Activated T-helper 2 cell treated with anti-CD3 and anti-CD28 coated beads, Interferon-gamma antibody, Interleukin-2, Interleukin-4, amounts not matched to agents 10 μg/mL and 5 μg/mL and 100 μg/mL, durations not matched to agents 14 hours and 24 hours and 36 hours (primary cell): ENCODE measurements at places on chromosomes 2 and 18.

DNA sequence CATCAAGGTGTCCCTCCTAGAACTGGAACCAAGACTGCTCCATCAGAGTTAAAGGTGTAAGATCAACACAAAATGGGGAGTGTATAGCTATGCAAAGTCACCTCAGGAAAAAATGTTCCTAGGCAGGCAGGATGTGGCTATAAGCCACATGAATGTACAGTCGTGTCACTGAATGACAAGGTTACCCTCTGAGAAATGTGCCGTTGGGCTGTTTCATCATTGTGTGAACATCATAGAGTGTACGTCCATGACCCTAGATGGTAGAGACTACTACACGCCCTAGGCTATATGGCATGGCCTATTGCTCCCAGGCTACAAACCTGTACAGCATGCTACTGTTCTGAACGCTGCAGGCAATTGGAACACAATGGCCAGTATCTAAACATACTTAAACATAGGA, 24.5 kb downstream of the TYMS start:
- peak overlapping the region; percentile 90 for H3K27ac ChIP-seq
- peak; percentile 72 for DNase-seq
- peaks cover 79% of the 10 kb centered on the region for H3K36me3 ChIP-seq
- H3K27me3 ChIP-seq: no peaks in the 10 kb centered on the region
- peaks cover 29% of the 10 kb centered on the region for H3K4me1 ChIP-seq

DNA sequence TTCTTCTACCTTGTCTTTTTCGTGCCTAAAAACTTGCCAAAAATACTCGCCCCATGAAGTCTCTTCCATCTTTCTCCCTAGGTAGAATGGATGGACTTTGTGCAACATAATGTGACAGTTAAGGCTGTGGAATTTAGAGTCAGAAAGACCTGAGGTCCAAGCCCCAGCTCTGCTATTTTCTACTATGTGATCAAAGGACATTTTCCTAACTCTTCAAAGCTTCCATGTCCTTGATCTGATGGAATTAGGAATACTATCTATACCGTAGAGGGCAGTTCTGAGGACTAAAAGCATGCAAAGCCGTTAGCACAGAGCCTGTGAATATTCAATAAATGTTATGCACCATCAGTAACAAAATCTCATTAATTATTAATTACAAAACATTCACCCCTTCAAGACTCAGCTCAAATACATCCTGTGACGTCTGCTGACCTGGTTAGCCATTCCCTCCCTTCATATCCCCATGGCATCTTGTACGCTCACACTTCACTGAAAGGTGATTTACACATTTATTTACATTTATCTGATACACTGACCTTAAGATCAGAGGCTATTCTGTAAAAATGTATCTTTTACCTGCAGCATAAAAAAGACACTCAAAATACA, 15.1 kb downstream of the IWS1 start:
- H3K36me3 ChIP-seq: peaks cover 61% of the 10 kb centered on the region
- H3K4me3 ChIP-seq: no peak overlapping the region
- H3K27ac ChIP-seq: no peak overlapping the region
- DNase-seq: no peak
- no peaks in the 10 kb centered on the region for H3K27me3 ChIP-seq

- no peaks in the 10 kb centered on the region for H3K27me3 ChIP-seq
- H3K27ac ChIP-seq: no peak overlapping the region
- H3K4me1 ChIP-seq: no peaks in the 10 kb centered on the region
- no peaks in the 10 kb centered on the region for H3K36me3 ChIP-seq
- H3K4me3 ChIP-seq: no peak overlapping the region
Observed at GRCh38 chr2:52880872-52881271, 886.7 kb upstream of the CHAC2 start.

- no peaks in the 10 kb centered on the region for H3K27me3 ChIP-seq
- no peak overlapping the region for H3K27ac ChIP-seq
- no peak for DNase-seq
- H3K36me3 ChIP-seq: no peaks in the 10 kb centered on the region
- no peak overlapping the region for H3K4me3 ChIP-seq
Observed at GRCh38 chr18:50454387-50454988, 79.6 kb downstream of the SKA1 start.

DNA sequence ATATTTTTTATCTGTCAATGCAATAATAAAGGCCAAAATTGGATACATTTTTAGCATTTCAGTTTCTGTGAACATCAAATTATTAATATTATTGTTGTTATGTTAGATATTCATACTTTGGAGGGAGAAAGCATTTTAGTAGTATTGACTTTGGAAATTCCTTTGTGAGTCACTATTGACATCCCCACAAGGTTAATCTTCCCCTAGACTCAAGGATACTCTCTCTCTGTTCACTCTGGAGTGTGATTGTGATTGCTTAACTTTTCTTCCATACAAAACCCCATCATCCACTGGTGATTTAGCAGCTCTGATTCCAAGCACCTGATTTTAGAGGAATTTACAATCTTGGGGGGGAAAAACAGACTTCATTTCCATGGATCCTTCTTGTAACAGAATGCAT, 352.0 kb downstream of the THSD7B start:
- H3K27me3 ChIP-seq: no peaks in the 10 kb centered on the region
- DNase-seq: no peak
- H3K4me1 ChIP-seq: no peaks in the 10 kb centered on the region
- no peak overlapping the region for H3K27ac ChIP-seq

GRCh38 chr2:132816234-132816633, 146.2 kb upstream of the LYPD1 start:
- no peaks in the 10 kb centered on the region for H3K36me3 ChIP-seq
- H3K27me3 ChIP-seq: no peaks in the 10 kb centered on the region
- no peak for DNase-seq
- no peak overlapping the region for H3K4me3 ChIP-seq

- peaks cover 1% of the 10 kb centered on the region for H3K27me3 ChIP-seq
- H3K27ac ChIP-seq: no peak overlapping the region
- H3K36me3 ChIP-seq: no peaks in the 10 kb centered on the region
- no peaks in the 10 kb centered on the region for H3K4me1 ChIP-seq
Observed at GRCh38 chr18:22676423-22676822, 256.7 kb upstream of the RBBP8 start.

DNA sequence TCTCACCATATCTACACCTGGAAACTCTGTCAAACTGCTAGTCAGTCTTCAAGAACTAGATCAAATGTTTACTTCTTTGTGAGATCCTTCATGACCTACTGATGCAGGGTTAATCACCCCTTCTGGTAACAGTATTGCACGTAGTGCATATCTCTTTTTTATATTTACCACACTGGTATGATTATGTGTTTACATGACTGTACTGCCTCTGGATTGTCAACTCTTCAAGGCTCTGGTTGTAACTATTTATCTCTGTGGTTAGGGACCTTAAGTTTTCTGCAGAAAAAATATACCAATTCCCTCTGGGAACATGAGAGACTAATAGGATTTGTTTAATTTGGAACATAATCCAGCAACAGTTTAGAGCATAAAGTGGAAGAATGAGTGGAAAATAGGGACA, 135.5 kb downstream of the PDE1A start:
- H3K4me1 ChIP-seq: no peaks in the 10 kb centered on the region
- H3K27ac ChIP-seq: no peak overlapping the region
- DNase-seq: no peak
- no peaks in the 10 kb centered on the region for H3K27me3 ChIP-seq
- no peaks in the 10 kb centered on the region for H3K36me3 ChIP-seq
- H3K4me3 ChIP-seq: no peak overlapping the region

GRCh38 chr18:6170604-6171003, 244.1 kb downstream of the L3MBTL4 start:
- H3K4me1 ChIP-seq: no peaks in the 10 kb centered on the region
- no peak overlapping the region for H3K4me3 ChIP-seq
- no peaks in the 10 kb centered on the region for H3K36me3 ChIP-seq

DNA sequence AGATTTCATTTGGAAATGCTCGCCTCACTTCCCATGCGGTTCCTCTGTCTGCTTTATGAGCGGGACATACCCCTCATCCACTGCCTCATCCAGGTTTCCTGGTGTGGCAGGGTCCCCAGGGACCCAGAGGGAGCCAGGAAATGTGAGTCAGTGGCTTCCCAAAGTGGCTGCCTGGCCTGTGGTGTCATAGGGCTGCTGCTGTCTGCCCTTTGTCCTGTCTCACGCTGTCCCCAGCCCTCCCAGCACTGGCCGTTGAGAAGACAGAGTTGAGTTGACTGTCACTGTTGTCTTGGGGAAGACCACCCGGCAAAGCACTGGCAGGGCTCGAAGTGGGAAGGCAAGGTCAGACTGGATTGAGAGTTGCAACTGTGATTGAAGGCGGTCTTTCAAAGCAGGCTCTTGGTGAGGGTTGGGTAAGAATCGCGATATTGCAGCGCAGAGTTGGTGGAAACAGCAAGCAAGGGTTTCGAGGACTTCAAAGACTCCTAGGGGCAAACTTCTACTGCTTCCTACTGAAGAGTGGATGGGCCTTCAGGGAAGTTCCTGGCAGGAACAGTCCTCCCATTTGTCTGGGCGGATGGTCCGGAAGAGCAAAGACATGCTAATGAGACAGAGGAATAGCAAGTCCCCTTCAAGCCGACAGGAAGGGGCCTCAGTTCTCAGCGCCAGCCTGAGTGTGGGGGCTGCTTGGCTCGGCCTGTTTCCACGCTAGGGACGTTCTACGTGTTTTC, 33.9 kb downstream of the RAB31 start:
- no peak overlapping the region for H3K27ac ChIP-seq
- H3K27me3 ChIP-seq: peaks cover 39% of the 10 kb centered on the region
- H3K36me3 ChIP-seq: no peaks in the 10 kb centered on the region
- DNase-seq: no peak
- H3K4me3 ChIP-seq: no peak overlapping the region
- no peaks in the 10 kb centered on the region for H3K4me1 ChIP-seq

DNA sequence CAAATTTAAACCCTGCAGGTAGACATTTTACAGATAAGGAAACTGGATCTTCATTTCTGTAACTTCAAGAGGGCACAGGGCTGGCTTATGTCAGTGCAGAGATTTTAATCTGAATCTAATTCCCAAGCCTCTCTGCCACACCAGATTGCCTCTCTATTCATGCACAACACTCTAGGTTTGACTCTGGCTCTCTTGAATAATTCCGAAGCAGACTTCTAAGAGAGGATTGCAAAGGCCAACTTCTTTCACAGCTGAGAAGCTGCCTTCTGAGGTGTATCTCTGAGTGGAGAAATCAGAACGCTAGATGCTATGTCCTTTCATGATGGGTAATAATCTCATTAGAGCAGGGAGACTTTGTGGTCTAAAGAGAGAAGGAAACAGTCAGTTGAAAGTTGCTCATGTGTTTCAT, 20.1 kb upstream of the MGAT5 start:
- peaks cover 17% of the 10 kb centered on the region for H3K27me3 ChIP-seq
- no peaks in the 10 kb centered on the region for H3K36me3 ChIP-seq
- H3K4me1 ChIP-seq: peaks cover 42% of the 10 kb centered on the region
- peak overlapping the region; percentile 10 for H3K27ac ChIP-seq
- no peak for DNase-seq

DNA sequence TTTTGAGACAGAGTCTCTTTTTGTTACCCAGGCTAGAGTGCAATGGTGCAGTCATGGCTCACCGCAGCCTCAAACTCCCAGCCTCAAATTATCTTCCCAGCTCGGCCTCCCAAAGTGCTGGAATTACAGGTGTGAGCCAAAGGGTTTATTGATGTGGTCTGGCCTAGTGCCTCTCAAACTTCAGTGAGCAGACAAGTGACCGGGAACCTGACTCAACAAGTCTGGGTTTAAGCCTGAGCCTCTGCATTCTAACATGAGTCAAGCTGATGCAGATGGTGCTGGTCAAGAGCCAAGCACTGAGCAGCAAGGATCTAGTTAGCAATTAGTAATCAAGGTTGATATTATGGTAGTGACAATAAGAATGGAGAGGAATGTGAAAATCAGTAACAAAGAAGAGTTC, 21.3 kb downstream of the CDK15 start:
- H3K4me1 ChIP-seq: no peaks in the 10 kb centered on the region
- H3K27ac ChIP-seq: no peak overlapping the region
- peaks cover 3% of the 10 kb centered on the region for H3K27me3 ChIP-seq
- no peak for DNase-seq

DNA sequence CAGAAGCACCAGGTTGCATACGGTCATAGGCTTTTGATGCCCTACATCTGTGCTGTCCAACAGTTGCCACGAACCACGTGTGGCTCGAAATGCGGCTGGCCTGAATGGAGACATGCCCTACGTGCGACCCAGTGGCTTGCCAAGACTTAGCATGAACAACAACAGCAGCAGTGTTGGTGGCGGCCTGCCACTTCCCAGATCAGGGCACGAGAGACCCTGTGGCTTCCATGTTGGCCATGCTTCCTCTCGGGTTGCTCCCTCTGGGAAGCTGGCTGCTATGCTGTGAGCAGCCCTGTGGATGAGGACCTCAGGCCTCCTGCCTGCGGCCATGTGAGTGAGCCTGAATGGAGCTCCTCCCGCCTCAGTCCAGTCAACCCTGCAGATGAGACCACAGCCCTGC, 212.3 kb downstream of the HDAC4 start:
- no peak overlapping the region for H3K27ac ChIP-seq
- H3K4me3 ChIP-seq: no peak overlapping the region
- H3K4me1 ChIP-seq: no peaks in the 10 kb centered on the region
- no peaks in the 10 kb centered on the region for H3K27me3 ChIP-seq
- DNase-seq: no peak

DNA sequence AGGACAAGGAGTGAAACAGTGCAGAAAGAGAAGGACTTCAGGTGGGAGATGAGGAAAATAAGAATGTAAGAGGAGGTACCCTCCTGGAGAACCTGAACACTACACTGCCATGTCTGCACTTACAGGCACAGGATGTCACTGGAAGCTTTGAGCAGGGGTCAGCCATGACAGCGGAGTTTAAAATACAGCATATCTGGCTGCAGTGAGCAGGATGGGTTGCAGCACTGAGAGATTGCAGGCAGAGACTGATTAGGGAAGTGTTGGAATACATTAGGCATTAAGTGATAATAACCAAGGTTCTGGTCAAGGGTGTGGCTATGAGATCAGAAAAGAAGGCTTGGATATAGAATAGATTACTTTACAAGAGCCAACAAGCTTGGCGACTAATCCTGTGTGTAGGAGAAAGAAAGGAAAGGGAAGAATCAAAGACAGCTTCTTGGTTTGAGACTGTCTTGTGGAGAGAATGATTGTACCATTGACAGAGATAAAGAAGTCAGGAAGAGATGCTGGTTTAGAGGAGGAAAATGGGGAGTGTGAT, 171.1 kb upstream of the RBMS1 start:
- H3K27me3 ChIP-seq: peaks cover 14% of the 10 kb centered on the region
- H3K4me1 ChIP-seq: peaks cover 20% of the 10 kb centered on the region
- H3K4me3 ChIP-seq: no peak overlapping the region

- peaks cover 17% of the 10 kb centered on the region for H3K36me3 ChIP-seq
- peaks cover 21% of the 10 kb centered on the region for H3K4me1 ChIP-seq
- peak within 1 kb of the TSS; percentile 84 for H3K4me3 ChIP-seq
Observed at GRCh38 chr2:101697124-101698013, at the start of gene MAP4K4. TSS of gene MAP4K4 (plus strand) at chr2:101697707. CDS start at chr2:101698081, 374 bp downstream.

DNA sequence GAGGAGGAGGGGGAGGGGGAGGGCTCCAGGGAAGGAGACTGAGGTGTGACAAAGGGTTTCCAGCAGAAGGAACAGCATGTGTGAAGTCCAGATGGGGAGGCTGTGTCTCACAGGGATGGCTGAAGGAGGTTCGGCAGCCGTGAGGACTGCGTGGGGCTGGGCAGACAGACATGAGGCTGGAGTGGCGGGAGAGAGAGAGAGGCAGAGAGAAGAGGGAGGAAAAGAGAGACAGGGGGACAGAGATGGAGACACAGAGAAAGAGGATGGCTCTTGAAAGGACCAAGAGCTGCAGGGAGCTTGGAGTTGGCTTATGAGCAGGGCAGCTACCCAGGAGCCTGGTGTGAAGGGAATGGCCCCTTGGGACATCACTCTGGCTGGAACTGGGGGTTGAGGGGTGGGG, 138.9 kb upstream of the ASB18 start:
- no peak overlapping the region for H3K4me3 ChIP-seq
- no peaks in the 10 kb centered on the region for H3K27me3 ChIP-seq
- H3K4me1 ChIP-seq: no peaks in the 10 kb centered on the region
- no peak for DNase-seq
- no peak overlapping the region for H3K27ac ChIP-seq
